Activated T-helper 1 cell treated with Interleukin-2 at 50 U/mL for 16 hours (primary cell): ENCODE measurements at places on chromosomes 16 and 17.

DNA sequence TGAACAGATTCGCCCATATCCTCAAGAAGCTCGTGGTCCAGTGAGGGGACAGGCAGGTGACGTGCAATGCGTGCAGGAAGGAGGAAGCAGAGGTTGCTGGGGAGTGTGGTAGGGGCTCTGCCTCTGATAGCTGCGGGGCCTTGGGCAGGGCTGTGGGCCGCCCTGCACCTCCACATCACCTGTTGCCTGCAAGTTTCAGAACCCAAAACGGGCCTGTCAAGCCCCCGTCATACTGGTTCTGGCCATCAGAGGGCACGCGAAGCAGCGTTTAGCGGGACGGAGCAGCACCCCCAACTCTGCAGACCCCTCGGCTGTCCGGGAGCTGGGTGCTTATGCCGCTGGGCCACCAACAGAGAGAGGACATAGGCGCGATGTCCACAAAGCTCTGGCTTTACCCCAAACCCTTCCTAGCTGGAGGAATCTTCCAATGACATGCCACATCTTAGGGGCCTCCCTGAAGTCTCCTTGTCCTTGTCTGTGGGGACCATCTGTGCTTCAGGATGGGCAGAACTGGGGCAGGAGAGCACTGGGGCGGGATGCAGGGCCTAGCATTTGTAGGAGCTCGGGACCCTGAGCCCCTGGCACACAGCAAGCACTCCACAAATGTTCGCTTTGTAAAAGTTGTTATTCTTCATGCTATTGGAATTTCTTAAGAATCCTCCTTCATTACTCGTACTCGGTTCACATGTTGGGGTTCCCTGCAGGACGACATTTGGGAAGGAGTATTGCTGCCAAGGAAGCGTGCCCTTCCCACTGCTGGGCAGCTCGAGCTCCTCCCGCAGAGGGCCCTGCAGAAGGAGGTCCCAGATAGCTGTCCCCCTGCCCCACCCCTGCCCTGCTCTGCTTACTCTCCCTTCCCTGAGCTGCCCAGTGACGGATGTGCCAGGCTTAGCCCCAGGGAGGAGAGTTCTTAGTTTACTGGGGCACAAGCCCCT, 64.3 kb downstream of the CNGB1 start:
- DNase-seq, result no peak

DNA sequence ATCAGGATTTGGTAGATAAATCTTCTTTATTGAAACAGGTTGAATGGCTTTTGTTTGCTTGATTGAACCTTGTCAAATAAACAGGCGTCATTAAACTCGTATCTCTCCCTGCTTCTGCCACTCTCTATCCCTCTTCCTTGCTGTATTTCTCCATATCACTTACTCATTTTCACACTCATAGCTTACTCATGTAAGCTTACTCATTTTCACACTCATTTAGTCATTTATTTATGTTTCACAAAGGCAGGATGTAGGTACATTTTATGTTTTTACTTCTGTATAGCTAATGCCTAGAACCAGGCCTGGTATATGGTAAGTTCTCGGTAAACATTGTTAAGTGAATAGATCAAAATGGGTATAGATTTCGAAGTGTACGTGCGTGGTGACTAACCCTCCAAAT, 450.0 kb downstream of the PMP22 start:
- no peak for DNase-seq

DNA sequence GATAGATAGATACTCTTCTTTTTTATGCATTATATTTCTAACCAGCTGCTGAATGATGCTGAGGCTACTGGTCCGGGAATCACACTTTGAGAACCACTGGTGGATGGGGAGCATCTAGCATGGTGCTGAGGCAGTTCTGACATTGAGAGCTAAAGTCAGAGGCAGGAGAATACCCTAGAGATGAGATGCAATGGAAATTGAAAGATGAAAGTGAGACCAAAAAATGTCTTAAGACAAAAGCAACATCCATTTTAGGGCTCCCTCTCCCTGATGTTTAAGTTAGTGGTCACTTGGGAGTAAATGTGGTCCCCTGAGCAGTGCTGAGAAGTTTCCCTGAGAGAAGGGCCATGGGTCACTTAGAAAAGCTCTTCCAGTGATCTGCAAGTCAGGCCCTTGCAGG, 6.8 kb downstream of the PCTP start:
- no peak for DNase-seq

GRCh38 chr16:74321356-74321755, 24.7 kb downstream of the PSMD7 start:
- no peak for DNase-seq

GRCh38 chr17:80848449-80849102, 143.1 kb upstream of the CHMP6 start:
- no peak for DNase-seq

DNA sequence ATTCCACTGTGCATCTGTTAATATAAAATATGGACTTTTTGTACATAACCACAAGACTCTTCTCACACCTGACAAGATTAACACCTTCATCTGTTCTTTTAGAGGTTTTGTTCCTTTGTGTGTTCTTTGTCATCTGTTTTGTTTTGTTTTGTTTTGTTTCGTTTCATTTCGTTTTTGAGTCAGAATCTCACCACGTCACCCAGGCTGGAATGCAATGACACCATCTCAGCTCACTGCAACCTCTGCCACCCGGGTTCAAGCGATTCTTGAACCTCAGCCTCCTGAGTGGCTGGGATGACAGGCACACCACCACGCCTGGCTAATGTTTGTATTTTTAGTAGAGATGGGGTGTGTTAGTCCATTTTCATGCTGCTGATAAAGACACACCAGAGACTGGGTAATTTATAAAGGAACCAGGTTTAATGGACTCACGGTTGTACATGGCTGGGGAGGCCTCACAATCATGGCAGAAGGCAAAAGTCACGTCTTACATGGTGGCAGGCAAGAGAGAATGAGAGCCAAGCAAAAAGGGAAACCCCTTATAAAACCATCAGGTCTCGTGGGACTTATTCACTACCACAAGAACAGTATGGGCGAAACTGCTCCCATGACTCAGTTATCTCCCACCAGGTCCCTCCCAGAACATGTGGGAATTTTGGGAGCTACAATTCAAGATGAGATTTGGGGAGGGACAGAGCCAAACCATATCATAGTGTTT, 22.3 kb downstream of the C16orf90 start:
- no peak for DNase-seq

DNA sequence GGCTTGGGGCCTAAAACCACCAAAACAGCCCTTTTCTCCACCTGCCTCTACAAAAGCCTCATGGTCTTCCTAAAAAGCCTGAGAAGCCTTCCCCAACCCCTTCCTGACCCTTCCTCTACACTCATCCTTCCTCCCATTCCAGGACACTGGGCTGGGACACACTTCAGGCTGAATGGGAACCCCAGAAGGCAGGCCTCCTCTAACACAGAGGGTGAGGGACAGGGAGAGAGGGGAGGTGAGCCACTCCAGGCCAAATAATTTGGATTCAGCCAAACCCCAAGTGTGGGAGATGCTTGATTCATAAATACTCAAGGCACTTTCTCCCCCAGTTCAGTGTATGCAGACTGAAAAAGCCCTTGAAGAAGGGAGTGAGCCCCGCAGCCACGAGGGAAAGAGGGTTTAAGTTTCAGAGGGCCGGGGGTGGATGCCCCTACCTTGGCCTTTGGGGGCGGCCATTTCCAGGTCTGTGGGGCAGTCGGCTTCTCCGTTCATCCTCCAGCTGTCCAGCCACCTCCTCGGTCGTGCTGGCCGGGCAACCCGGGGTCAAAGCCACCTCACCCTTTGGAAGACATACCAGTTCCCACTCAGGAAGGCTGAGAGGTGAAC, 1.6 kb downstream of the UBTF start:
- DNase-seq, result no peak

GRCh38 chr17:78896091-78896833, 6.7 kb downstream of the CEP295NL start:
- no peak for DNase-seq

- no peak for DNase-seq
These were observed 283.1 kb downstream of the SEC14L1 start for GRCh38 chr17:77423589-77424451.

- DNase-seq, result no peak
These were observed 11.3 kb downstream of the YPEL2 start for GRCh38 chr17:59342681-59343131.

GRCh38 chr16:23564575-23565363, 7.2 kb downstream of the UBFD1 start:
- no peak for DNase-seq

GRCh38 chr16:29972500-29972899, 1.2 kb upstream of the TAOK2 start:
- DNase-seq, result no peak

- DNase-seq, result no peak
These were observed 21.6 kb downstream of the CTU2 start for GRCh38 chr16:88727871-88728270.

- no peak for DNase-seq
These were observed 639.1 kb downstream of the MAF start for GRCh38 chr16:78961464-78961863.

DNA sequence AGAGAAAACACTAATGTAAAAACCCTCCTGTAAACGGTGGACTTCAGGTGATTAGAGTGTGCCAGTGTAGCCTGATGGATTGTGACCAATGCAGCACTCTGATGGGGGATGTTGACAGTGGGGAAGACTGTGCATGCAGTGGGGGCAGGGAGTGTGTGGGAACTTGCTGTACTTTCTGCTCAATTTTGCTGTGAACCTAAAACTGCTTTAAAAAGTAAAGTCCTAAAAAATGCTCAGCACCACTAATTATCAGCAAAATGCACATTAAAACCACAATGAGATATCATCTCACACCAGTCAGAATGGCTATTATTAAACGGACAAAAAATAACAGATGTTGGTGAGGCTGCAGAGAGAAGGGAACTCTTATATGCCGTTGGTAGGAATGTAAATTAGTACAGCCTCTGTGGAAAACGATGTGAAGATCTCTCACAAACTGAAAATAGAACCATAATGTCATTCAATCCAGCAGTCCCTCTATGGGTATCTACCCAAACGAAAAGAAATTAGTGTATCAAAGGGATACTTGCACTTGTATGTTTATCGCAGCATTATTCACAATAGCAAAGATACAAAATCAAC, 9.7 kb upstream of the ULK2 start:
- no peak for DNase-seq

DNA sequence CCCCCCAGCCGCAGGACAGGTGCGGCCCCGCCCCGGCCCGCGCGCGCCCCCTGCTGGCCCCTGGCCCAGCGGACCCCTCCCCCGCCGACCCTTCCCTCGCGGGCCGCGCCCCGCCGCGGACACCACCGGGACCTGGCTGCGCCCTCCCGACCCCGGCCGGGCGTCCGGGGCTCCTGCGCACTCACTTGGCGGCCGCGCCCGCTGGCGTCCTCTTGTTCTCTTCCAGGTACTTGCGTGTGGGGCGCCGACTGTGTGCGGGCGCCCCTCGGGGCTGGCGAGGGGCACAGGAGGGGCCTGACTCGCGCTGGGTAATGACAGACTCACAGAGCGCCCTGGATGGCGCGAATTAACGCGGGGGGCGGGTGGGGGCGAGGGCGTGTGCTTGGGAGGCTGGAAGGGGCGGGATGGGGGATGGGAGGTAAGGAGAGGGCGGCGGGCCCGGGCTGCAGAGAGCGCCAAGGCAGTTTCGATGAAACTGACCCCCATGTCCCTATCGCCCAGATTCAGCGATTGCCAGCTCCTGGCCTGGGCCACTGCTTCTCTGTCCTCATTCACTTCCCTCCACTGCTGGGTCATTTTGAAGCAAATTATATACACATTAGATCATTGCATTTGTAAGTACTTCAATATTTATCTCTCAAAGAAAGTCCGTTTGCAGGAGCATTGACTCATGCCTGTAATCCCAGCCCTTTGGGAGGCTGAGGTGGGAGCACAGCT, 445 bp upstream of the DBNDD1 start:
- peak; percentile 38 for DNase-seq

GRCh38 chr17:40472733-40473452, 28.5 kb downstream of the TNS4 start:
- no peak for DNase-seq

DNA sequence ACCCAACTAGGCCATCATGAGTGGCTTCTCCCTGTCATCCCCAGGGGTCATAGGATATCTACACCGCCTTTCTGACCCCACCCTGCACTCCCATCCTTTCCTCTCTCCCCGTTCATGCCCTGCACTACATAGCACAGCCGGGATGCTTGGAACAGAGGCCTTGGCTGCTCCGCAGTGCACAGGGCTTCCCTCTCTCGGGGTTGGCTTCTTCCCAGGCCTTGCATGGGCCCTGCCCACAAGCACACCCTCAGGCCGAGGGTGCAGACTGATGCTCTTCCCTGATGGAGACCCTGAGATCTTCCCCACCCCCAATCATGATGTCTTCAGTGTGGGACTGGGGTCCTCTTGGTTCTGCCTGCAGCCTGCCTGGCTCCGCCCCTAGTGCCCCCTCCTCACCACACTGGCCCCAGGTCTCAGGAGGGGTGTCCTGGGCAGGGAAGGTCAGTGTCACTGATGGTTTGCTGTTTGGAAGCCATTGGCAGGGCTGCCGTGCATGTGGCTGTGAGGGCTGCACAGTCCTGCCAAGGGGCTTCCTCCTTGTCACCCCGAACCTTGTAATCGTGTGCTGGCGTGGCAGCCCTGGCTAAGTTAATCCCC, 14.3 kb upstream of the NAGLU start:
- no peak for DNase-seq

DNA sequence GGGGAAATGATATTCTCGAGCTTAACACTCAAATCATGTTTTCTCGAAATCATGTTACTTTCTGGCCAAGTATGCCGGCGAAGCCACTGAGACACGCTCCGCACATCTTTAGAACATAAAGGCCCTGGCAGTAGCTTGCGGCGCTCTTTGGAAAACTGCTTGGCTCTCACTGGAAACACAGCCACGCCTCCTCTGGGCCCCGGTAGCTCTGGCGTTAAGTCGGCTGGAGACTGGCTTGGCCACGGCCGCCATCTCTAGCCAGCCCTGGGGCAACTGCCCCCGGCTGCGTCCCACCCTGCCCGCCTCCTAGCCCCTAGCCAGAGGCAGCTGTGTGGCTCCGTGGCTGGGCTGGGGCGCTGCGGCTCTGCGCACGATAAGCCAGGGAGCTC, 9.2 kb upstream of the BAIAP2 start:
- no peak for DNase-seq

GRCh38 chr16:56967733-56968132, 6.0 kb downstream of the CETP start:
- DNase-seq, result no peak

- no peak for DNase-seq
These were observed 15.0 kb downstream of the TOP2A start for GRCh38 chr17:40402668-40403067.

DNA sequence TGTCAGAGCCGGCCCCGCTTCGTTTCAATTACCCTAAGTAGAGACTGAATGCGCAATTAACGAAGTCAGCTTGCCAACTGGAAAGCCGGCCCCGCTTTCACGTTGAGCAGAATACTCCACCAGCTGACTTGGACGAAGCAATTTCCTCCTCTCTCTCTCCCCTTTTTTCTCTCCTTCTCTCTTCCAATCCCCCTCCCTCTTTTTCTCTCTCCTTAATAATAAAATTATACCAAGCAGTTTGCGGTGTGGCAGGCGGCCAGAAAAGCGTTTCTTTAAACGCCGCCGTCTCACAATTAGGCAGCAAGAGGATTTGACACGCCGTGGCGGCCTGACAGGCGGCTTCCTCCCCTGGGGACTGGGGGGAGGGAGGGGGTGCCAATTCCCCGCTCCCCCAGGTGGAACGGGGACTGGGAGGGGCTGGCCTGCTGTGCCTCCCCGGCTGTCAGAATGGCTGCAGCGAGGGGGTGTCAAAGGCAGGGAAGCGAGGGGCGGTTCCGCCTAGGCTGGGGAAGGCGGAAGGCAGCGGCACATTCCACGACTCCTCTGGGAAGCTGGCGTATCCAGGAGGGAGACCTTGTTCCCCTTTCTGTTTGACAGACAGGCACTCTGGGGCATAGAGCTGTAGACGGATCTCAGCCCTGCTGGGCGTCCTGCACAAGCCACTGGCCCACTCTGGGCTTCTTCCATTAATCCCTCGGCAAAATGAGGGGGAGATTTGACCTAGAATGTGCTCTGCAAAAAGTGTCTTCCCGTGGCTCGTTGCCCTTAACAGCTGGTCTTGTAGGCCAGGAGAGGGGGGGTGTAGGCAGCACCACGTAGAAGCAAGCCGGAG, 52.7 kb downstream of the SREBF1 start:
- DNase-seq, result no peak
